ENCODE measurements at places on chromosomes 7 and 10. TPM values are rescaled to one million over a fixed set of nuclear protein-coding genes. Genes with fewer than 3 reads are reported as not detected.

GRCh38 chr10:314381-314780 is 179.1 kb downstream of the ZMYND11 start:
- DNase-seq, result no peak
- no peak overlapping the region for H3K4me3 ChIP-seq
- H3K27me3 ChIP-seq, result no peaks in the 10 kb centered on the region
- H3K4me1 ChIP-seq, result no peaks in the 10 kb centered on the region
- H3K27ac ChIP-seq, result no peak overlapping the region

DNAJC12 gene
- total RNA-seq, result 6.4 TPM

DNA sequence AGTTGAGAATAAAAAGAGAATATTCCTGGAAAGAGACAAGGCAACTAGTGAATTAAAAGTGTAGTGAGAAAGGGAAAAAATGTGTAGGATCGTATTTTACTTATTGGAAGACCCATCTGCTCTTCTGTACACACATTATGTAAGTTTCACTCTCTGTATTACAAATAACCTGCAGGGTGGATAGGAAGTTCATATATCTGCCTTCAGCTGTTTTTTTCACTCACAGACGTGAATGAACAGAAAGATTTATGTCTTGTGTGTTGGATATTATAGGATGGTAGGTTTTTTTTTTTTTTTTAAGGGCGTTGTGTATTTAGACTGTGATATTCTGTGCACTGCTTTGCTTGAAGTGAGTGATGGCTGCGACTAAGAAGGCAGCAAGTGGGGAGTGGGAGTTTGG is 266.5 kb downstream of the AUTS2 start:
- H3K27ac ChIP-seq, result no peak overlapping the region
- no peaks in the 10 kb centered on the region for H3K4me1 ChIP-seq
- H3K36me3 ChIP-seq, result no peaks in the 10 kb centered on the region
- no peak overlapping the region for H3K4me3 ChIP-seq
- no peaks in the 10 kb centered on the region for H3K27me3 ChIP-seq
- DNase-seq, result no peak

ZNF92 gene
- total RNA-seq, result 8.7 TPM

DNA sequence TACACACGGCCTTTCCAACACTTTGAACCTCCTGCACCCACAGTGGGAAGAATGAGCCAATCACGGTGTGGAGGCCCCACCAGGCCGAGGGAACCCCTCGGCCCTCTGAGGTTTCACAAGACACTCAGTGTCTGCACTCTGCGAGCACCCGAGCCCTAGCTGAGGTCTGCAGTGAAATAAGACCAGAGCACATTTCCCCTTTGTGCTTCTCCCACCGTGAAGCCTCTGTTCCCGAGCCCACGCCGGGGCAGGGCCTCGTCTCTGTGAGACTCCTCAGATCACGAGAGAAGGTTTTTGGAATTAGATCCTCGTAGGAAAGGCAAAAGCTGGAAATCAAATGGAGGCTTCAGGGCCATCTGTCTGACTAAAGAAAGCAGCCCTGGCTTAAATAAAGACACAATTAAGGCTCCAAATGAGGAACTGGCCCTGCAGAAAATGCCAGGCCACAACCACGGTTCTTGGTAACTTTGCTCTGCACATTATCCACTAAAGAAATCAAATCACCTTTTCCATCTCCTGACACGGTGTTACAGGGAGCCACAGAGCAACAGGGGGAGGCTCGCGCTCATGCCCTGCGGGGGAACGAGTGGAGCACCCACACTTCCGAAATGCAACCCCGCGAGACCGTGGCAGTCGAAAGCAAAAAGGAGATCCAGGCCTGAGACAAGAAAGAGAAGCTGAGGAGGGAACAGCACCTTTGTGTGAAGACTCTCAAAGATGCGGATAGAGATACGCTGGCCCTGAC is 43.7 kb downstream of the FAM53B start:
- no peaks in the 10 kb centered on the region for H3K36me3 ChIP-seq
- H3K4me1 ChIP-seq, result peaks cover 8% of the 10 kb centered on the region
- H3K27ac ChIP-seq, result peak overlapping the region; percentile 69
- no peak for DNase-seq

GRCh38 chr10:70328967-70329366 is 45.2 kb upstream of the NPFFR1 start:
- no peaks in the 10 kb centered on the region for H3K36me3 ChIP-seq
- H3K27me3 ChIP-seq, result no peaks in the 10 kb centered on the region
- H3K4me1 ChIP-seq, result no peaks in the 10 kb centered on the region

- H3K27me3 ChIP-seq, result no peaks in the 10 kb centered on the region
- no peaks in the 10 kb centered on the region for H3K36me3 ChIP-seq
- H3K27ac ChIP-seq, result no peak overlapping the region
- no peak overlapping the region for H3K4me3 ChIP-seq
- no peaks in the 10 kb centered on the region for H3K4me1 ChIP-seq
These were observed 481.8 kb upstream of the GHITM start for GRCh38 chr10:83657487-83657886.

FOXP2 gene
- 4.9 TPM for total RNA-seq

- H3K36me3 ChIP-seq, result no peaks in the 10 kb centered on the region
- DNase-seq, result no peak
- H3K27ac ChIP-seq, result no peak overlapping the region
- no peaks in the 10 kb centered on the region for H3K27me3 ChIP-seq
- H3K4me3 ChIP-seq, result no peak overlapping the region
These were observed 119.9 kb downstream of the MBL2 start for GRCh38 chr10:52652431-52653262.

CFAP43 gene
- 6.9 TPM for total RNA-seq

GRCh38 chr10:78755063-78755701 is 313.6 kb upstream of the ZMIZ1 start:
- no peak for DNase-seq
- H3K27ac ChIP-seq, result no peak overlapping the region
- no peaks in the 10 kb centered on the region for H3K4me1 ChIP-seq
- H3K4me3 ChIP-seq, result no peak overlapping the region
- H3K27me3 ChIP-seq, result no peaks in the 10 kb centered on the region

DNA sequence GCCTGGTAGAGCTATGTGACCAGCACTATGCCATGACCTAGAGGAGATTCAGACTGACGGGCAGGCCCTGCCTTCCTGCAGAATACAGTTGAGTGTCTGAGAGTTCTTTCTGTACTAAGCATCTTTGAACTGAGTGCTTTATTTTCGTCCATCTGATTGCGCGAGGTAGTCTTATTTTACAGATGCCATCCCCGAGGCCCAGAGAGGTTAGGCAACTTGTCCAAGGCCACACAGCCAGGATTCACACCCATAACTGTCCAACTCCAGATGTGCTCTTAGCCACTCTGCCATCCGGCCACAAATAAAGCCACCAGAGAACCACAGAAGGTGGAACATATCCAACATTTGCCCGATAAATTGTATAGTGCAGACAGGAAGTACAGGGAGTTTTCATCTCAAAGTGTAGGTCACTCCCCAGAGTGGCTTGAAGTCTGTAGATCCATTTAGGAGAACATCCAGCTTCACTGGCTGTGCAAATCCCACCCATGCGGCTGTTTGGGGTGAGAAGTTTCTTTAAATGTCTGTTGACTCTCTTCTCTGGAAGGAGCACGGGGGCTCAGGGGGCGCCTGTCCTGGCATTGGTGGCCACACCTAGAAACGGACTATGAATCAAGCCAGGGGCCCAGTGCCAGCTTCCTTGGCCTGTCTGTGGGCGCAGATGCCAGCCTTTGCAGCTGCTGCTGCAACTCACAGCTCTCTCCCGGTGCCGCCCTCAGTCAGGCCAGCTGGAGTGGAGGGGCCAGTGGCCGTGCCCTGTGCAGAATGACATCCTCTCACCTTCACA is 11.1 kb downstream of the CHST3 start:
- peak overlapping the region; percentile 68 for H3K27ac ChIP-seq
- H3K27me3 ChIP-seq, result no peaks in the 10 kb centered on the region
- peaks cover 9% of the 10 kb centered on the region for H3K4me1 ChIP-seq
- DNase-seq, result peak; percentile 55
- no peak overlapping the region for H3K4me3 ChIP-seq

DNA sequence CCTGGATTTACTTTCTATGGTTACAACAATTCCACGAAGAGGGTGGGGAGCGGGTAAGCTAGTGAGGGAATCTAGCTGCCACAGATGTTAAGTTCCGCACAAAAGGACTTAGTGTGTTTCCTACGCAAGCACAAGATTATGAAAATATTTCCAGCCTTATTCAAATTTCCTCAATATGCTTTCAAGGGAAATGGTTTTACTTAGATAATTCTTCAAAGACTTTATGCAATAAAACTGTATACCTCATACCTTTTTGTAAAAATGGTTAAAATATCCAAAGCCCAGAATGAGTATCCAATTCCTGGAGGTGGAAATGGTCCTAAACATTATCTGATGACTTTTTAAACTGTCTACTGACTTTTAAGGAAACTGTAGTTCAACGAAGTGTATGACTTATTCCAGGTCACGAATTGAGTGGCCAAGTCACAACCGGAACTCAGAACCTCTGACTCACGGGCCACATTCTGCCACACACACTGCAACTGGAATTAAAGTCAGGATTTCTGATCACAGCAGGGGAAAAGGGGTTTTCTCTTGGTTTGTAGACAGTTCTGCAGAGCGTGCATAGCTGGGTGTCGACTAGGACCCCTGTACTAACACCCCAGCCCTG is 20.2 kb upstream of the INSIG1 start:
- no peaks in the 10 kb centered on the region for H3K4me1 ChIP-seq
- DNase-seq, result no peak
- no peaks in the 10 kb centered on the region for H3K36me3 ChIP-seq
- no peak overlapping the region for H3K27ac ChIP-seq

All from prostate gland (tissue), 2 donors.